Spinal cord (tissue), 10 donors: ENCODE measurements at places on chromosomes 3 and 15.

DNA sequence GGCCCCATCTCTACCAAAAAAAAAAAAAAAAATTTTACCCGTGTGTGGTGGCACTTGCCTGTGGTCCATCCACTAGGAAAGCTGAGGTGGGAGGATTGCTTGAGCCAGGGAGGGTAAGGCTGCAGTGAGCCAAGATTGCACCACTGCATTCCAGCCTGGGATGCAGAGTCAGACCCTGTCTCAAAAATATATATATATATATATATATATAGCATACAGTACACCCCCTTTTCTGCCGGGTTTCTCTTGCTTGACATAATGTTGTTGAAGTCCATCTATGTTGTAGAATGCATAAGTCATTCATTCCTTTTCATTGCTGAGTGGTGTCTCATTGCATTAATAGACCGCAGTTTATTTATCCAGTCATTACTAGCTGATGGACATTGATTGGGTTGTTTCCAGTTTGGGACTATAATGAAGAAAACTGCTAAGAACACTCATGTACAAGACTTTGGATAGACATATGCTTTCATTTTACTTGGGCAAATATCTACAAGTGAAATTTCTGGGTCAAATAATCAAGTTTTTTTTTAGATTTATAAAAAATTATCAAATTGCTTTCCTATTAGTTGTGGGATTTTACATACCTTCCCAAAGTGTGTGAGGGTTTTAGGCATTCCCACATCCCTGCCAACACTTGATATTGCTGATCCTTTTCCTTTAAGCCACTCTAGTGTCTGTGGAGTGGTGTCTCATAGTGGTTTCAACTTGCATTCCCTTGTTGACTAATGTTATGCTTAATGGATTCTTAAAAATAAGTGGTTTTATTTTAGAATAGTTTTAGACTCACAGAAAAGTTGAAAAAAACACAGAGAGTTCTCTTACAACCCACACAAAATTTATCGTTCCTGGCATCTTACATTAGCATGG lies 2.1 kb upstream of the PRR20G start:
- DNase-seq = no peak

DNA sequence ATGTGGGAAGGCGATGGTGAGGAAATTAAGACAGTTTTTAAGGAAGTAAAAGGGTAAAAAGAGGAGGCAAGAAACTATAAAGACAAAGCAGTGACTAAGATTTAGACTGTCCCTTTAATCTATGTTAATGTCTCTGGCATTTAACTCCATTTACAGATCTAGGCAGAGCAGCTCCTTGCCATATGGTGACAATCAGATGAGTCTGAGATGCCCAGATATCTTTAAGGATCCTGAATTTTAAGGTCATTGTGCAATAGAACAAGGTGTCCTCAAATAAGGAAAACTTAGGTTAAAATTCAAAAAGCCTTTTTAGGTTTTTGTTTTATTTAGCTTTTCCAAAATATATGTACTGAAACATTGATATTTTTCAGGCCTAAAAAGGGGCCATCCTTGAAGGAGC lies 24.1 kb downstream of the RASGRP1 start:
- DNase-seq = no peak

- no peak for DNase-seq
Measured at GRCh38 chr15:39153716-39154115, 427.2 kb upstream of the THBS1 start.

- no peak for DNase-seq
Measured at GRCh38 chr15:37134699-37135131, 34.4 kb upstream of the MEIS2 start.

DNA sequence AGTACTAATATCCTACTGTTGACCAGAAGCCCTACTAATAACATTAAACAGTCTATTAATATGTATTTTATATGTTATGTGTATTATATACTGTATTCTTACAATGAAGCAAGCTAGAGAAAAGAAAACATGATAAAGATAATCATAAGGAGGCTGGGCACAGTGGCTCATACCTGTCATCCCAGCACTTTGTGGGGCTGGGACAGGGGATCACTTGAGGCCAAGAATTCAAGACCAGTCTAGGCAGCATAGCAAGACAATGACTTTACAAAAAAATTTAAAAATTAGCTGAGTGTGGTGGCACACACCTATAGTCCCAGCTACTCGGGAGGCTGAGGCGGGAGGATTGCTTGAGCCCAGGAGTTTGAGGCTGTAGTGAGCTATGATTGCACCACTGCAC lies 8.9 kb upstream of the HERC1 start:
- DNase-seq = no peak

GRCh38 chr3:46695962-46696894 lies 2.7 kb upstream of the ALS2CL start:
- no peak for DNase-seq

DNA sequence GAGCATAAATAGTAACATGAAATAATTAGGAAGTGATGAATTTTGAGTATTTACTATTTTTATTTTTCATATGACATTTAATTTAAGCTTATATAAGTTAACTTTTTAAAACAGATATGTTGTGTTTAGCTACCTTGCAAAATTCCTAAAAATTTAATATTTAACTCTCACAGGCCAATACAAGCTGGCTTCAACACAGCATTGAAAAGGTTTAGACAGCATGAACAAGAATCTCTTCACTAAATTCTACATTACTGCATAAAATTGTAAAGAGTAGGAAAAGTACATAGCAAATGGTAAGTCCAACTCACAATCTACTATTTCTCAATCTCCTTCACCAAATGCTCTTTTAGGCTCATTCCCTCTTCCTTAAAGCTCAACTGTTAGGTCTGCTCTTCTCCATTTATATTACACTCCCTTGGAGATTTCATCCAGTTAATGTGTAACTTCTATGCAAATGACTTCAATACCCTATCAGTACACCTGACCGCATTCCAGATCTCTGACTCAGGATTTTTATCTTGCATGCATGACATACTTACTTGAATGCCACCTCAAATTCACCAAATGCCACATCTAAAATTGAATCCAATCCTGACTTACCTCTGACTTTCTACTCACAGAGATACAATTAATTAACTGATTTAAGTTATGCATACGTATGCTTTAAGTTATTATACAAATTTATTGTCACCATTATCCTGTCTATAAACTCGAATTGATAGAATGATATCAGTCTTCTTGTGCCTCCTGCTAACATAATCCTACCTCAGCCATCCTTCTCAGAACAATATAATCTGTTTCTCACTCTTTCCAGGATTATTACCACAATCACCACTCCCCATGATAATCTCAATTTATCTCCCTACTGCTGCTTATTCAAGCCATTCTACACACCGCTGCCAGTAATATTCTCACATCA lies 127.0 kb downstream of the STAG1 start:
- no peak for DNase-seq

DNA sequence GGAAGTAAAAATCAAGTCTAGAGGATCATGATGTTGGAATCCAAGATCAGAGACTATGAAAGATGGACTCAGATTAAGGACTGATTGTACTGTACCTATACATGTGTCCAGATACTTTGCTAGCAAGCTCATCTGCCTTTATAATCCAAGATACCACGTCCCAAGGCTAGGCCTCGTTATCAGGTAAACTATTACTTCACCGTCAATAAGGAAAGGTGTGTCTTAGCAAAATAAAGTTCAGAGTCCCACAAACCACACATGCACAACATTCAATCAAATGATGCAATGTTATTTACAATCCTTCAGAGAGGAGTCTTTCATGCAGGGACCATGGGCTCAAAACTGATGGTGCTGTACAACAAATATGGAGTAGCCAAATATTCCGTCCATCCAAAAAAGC lies 1092.9 kb downstream of the IGSF11 start:
- no peak for DNase-seq

- peak; percentile 68 for DNase-seq
Measured at GRCh38 chr3:79247725-79248043, 520.1 kb downstream of the ROBO1 start.

DNA sequence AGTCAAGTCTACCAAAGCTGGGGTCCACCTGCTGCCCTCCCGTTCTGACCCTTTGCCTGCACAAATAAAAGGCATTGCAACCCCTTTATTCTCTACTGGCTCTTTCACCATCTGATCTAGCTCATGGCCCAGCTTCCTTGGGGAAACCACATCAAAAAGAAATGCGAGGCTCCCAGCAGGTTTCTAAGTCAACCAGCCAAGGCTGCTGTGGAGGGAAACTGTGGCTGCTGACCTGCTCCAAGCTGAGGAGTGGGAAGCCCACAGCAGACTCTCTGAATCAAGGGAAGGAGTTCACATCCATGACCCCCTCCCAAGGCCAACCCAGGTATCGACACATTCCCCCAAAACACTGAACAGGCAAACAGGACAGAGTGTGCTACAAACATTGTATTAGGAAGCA lies 25.2 kb upstream of the SLCO2A1 start:
- no peak for DNase-seq

GRCh38 chr3:37489355-37489754 lies 315.0 kb upstream of the LRRFIP2 start:
- no peak for DNase-seq

- DNase-seq = peak; percentile 44
Measured at GRCh38 chr3:36911990-36912804, 32.7 kb downstream of the TRANK1 start.

DNA sequence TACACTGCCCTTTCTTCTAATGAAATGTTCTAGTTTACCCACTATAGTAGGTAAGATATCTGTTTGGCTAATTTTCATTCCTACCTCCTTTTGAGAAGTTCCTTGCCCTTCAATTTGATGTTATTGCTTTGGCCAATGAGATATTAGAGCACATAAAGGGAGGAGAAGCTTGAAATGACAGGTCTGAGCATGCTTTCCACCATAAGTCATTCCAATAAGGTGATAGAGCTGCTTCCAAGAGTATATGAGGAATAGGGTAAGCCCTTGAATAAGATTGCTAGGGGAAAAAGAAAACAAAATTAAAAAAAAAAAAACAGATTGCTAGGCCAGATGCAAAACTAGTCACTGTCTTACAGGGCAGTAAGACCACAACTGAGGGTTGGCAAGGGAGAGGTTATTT lies 78.9 kb upstream of the TRIM42 start:
- no peak for DNase-seq

GRCh38 chr3:14853271-14853951 lies 34.6 kb downstream of the FGD5 start:
- no peak for DNase-seq

DNA sequence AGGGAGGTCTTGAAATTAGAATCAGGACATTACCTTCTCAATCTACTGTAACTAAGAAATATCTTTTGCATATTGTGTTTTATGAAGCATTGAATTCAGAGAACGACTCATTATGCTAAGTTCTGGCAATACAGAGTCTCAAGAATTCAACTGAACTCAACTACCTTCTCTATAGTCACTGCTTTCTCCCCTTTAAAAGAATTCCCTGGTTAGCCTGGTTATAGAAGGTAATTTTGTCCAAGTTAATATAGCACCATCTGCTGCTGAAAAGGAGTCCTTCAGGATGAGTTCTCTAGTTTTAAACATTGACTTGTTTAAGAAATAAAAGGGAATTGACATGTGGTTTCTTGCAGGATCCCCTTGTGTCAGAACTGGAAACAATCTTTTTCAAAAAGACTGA lies 60.2 kb downstream of the IL16 start:
- peak; percentile 64 for DNase-seq

DNA sequence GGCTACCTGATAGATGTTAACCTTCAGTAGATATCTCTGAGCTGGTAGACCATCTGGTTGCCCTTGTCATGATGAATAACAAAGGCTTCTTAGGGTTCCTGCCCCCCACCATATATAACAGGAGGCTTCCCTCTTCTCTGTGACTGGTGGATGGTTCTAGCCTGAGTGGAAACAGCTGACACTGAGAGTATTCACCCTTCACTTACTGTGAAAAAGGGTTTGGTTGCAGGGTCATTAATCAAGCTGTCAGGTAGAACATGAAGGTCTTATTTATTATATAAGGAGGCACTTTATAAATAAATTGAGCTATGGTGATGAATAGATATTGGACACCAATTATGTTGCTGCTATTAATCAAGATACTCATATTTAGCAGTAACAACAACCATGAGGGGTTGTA lies 58.6 kb downstream of the CACNA2D3 start:
- no peak for DNase-seq

- DNase-seq = no peak
Measured at GRCh38 chr3:4827767-4828166, 151.5 kb upstream of the BHLHE40 start.

- DNase-seq = no peak
Measured at GRCh38 chr3:81998139-81998755, 236.8 kb upstream of the GBE1 start.

DNA sequence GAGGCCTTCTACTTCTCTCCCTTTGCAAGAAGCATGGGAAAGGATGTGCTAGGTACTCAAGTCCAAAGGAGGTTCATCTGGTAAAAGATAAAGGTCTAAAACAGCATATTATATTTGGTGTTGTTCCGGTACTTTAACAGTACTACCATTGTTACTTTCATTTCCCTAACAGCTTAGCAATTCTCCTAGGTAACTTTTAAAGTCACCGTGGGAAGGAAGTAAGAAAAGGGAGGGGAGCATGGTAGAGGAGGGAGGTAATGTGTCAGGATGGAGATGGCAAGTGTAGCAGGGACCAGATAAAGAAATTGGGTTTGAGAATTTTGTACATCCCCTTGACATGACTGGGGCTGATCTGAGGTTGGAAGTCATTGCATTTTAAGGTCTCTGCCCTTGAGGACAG lies 89.4 kb upstream of the SKOR1 start:
- no peak for DNase-seq

GRCh38 chr3:100010087-100010417 lies 104.2 kb downstream of the FILIP1L start:
- DNase-seq = no peak

DNA sequence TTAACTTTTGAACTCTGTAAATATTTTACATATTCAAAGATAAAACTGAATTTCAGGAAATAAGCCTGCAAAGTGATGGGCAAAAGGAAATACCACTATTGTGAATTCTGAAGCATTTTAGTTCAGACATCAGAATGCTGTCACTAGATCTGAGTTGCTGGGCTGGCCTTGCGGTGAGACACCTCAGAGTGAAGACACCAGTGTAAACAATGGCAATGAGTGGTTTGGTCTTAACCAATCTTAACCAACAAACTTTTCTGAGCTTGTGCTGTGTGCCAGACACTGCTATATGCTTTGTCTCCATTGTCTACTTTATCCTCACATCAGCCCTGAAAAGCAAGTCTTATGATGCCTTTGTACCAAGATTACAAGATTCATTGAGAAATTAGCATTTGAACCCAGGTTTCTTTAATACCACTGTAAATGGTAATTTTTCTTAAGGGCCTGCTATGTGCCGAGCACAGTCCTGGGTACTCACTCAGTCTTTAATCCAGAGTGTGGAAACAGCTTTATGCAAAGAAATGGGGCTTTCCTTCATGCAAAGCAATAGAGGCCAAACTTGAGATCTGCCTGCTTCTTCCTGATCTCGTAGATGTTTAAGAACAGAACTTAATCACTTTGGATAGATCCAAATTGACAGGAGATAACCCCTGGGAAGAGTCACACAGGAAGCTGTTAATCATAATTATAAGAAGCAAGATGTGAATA lies 55.0 kb downstream of the TMEM39A start:
- DNase-seq = no peak

DNA sequence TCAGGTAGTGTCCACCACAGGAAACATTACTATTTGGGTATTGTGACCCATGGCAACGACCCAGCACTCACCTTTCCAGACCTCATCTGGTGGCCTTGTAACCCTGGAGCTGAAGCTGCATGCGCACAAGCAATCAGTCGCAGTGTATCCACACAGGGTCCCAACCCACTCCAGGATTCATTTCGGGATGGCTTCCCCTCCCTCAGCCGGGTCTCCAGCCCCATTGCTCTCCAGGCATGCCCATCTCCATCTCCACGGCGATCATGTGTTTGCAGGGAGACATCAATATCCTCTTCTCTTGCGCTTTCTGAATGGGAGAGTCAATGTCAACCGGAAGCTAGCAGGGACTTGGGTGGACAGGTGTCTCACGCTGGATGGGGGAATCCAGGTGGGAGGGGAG lies 35.2 kb downstream of the GOLGA6L2 start:
- DNase-seq = no peak
